ENCODE measurements at places on chromosomes 4 and X.

GRCh38 chr4:165359506-165359905, 19.3 kb upstream of the CPE start:
- DNase-seq = no peak

DNA sequence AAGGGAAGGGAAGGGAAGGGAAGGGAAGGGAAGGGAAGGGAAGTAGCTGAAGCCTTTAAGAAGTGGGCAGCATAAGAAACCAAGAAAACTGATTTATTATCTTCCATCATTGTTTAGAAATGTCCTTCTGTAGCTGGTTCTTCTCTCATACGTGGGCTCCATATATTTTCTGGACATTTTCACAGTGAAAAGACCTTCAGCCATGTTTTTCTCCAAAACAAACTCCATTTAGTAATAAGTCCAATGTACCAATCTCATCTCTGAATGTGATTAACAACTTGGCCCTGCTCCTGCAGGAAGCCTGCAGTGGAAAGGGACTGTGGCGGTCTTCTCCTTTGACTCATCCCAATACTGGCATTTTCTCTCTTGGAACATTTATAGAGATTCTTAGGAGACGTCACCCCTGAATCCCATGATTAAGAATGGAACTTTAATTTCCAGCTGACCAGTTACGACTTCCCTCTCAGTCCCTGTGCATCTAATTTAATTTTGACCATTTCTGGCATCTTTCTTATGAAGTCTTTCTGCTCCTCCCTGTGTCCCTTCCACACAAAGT, 96.6 kb upstream of the GUCY1A1 start:
- no peak for DNase-seq

DNA sequence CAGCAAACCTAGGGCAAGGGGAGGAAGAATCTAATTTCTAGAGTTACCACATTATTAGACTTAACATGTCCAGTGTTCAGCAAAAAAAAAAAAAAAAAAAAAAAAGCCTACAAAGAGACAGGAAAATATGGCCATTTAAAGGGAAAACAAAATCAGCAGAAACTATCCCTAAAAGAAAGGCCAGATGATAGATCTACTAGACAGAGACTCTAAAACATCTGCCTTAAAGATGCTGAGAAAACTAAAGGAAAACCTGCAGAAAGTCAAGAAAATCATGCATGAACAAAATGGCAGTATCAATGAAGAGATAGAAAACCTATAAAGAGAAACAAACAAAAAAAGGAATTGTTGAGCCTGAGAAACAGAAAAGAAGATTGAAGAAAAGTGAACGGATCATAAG, 43.8 kb downstream of the NELFA start:
- DNase-seq = no peak

GRCh38 chrX:55109306-55109705, 20.5 kb downstream of the PAGE2 start:
- DNase-seq = no peak

GRCh38 chr4:138927072-138927471, 88.5 kb upstream of the NOCT start:
- no peak for DNase-seq

- no peak for DNase-seq
Observed at GRCh38 chr4:142352712-142353111, 493.4 kb downstream of the INPP4B start.

GRCh38 chr4:55154290-55154880, 29.0 kb upstream of the KDR start:
- DNase-seq = no peak

GRCh38 chr4:19776021-19776459, 475.7 kb upstream of the SLIT2 start:
- no peak for DNase-seq

GRCh38 chr4:2172627-2173231, 69.2 kb downstream of the HAUS3 start:
- no peak for DNase-seq

Measured in stimulated activated CD4-positive, alpha-beta T cell treated with anti-CD3 and anti-CD28 coated beads, Interleukin-12 subunit alpha, Interleukin-12 subunit beta, amount 100 ng/mL, for 24 hours (primary cell).